ENCODE measurements at places on chromosomes 3 and 15. TPM values are rescaled to one million over a fixed set of nuclear protein-coding genes. Genes with fewer than 3 reads are reported as not detected.
A peak's percentile ranks its signal among the peaks of the same experiment; 100 is the strongest.

DNA sequence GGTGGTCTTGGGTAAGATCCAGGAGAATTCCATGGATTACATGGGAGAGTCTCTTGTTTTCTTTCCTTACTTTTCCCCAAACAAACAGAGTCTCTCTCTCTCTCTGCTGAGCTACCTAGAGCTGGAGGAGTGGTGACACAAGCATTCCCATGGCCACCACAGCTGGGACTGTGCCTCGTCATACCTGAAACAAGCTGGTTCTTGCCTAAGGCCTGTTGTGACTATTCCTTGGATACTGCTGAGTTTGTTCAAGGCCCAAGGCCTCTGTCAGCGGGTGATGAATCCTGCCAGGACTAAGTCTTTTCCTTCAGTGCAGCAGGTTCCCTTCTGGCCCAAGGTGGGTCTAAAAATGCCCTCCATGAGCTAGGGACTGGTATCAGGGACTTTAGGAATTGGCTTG is 378.1 kb upstream of the ZNF385D start:
- H3K4me1 ChIP-seq: no peaks in the 10 kb centered on the region
- H3K27me3 ChIP-seq: no peaks in the 10 kb centered on the region
- H3K4me3 ChIP-seq: no peak overlapping the region
- no peak for DNase-seq
- no peaks in the 10 kb centered on the region for H3K36me3 ChIP-seq
- H3K27ac ChIP-seq: no peak overlapping the region

- no peak overlapping the region for H3K4me3 ChIP-seq
- H3K27me3 ChIP-seq: no peaks in the 10 kb centered on the region
- no peaks in the 10 kb centered on the region for H3K36me3 ChIP-seq
- no peak for DNase-seq
- no peaks in the 10 kb centered on the region for H3K4me1 ChIP-seq
- H3K27ac ChIP-seq: no peak overlapping the region
Measured at GRCh38 chr3:193822492-193823212, 229.6 kb downstream of the OPA1 start.

- H3K27me3 ChIP-seq: no peaks in the 10 kb centered on the region
- no peaks in the 10 kb centered on the region for H3K4me1 ChIP-seq
- H3K4me3 ChIP-seq: no peak overlapping the region
- no peaks in the 10 kb centered on the region for H3K36me3 ChIP-seq
- no peak for DNase-seq
- no peak overlapping the region for H3K27ac ChIP-seq
Measured at GRCh38 chr3:152524198-152525140, 255.7 kb downstream of the MBNL1 start.

- H3K4me3 ChIP-seq: no peak overlapping the region
- no peaks in the 10 kb centered on the region for H3K27me3 ChIP-seq
- no peaks in the 10 kb centered on the region for H3K4me1 ChIP-seq
- no peaks in the 10 kb centered on the region for H3K36me3 ChIP-seq
Measured at GRCh38 chr3:58102390-58102750, 94.1 kb downstream of the FLNB start.

DNA sequence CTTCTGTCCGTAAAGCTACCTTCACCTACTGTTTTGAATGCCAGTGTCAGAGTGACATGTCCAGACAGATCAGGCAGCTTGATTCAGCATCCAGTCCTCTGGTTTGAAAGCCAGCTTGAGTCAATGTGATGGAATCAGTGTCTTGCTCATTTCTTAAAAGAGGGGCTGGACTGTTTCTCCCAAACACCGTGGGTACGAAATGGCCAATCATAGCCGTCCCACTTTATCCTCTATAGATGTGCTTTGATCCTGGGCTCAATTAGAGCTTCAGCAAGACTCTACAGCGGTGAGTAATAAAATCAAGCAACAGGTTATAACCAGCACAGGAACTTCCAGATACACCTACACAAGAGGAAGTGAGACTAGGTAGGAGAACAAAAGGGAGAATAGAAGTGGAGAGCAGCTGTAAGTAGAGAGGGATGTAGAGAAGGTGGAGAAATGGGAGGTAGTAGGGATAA is 17.0 kb upstream of the OR5K1 start:
- no peak overlapping the region for H3K27ac ChIP-seq
- DNase-seq: no peak
- H3K4me1 ChIP-seq: no peaks in the 10 kb centered on the region
- no peaks in the 10 kb centered on the region for H3K36me3 ChIP-seq

- no peak for DNase-seq
- H3K36me3 ChIP-seq: no peaks in the 10 kb centered on the region
- H3K27me3 ChIP-seq: no peaks in the 10 kb centered on the region
Measured at GRCh38 chr3:53142986-53143385, 12.8 kb upstream of the RFT1 start.

DNA sequence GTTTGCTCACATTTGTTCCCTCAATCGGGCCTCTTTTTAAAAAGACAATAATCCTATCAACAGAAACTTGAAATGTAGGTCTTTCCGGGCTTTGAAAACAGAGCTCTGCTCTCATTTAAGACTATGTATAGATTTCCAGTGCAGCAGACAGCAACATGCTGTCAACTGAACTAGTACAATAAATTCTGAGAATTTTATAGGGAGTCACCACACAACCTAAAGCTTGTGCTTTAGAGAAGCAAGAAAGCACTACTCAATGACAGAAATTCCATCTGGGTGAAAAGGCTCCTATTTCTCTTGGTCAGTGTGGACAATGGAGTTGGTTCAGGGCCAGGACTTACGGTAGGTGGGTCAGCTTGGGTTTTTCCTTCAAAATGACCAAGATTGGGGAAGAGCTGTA is 583.5 kb downstream of the ROBO1 start:
- H3K27me3 ChIP-seq: no peaks in the 10 kb centered on the region
- no peak overlapping the region for H3K27ac ChIP-seq
- no peaks in the 10 kb centered on the region for H3K36me3 ChIP-seq
- no peaks in the 10 kb centered on the region for H3K4me1 ChIP-seq

DNA sequence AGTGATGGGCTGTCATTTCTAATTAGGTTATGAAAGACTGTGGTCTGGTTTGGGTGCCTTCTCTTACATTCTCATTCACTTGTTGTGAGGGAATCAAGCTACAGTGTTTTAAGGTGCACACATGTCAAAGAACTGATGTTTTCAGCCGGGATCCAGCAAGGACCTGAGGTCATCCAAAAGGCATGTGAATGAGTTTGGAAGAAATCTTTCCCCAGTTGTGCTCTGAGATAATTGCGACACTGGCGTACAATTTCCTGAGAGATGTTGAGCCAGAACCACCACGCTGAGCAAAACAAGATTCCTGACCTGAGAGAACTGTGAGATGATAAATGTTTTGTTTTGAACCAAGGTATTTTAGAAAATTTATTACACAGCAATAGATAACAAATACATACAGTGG is 295.3 kb upstream of the SLITRK3 start:
- no peak for DNase-seq
- H3K4me3 ChIP-seq: no peak overlapping the region
- no peaks in the 10 kb centered on the region for H3K4me1 ChIP-seq
- H3K27ac ChIP-seq: no peak overlapping the region

- H3K27me3 ChIP-seq: no peaks in the 10 kb centered on the region
- no peak overlapping the region for H3K4me3 ChIP-seq
- DNase-seq: no peak
Measured at GRCh38 chr3:39469945-39470344, 2.5 kb downstream of the MOBP start.

DNA sequence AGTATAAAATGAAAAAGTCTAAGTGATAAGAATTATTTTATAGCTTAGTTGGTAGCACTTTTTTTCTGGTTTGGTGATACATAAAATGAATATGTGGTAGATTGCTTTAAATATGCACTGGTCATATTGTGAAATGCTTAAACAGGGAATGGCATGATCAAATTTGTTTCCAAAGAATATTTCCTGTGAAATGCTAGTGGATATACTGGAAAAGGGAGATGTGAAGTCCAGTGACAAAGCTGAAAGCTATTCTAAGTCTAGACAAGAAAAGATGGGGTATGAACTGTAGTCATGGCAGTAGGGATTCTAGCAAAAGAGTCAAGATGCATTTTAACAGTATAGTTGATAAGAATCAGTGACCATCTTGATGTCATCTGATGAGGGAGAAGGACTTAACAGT is 98.9 kb upstream of the MME start:
- H3K36me3 ChIP-seq: no peaks in the 10 kb centered on the region
- no peaks in the 10 kb centered on the region for H3K27me3 ChIP-seq
- H3K27ac ChIP-seq: peak overlapping the region; percentile 7

- no peaks in the 10 kb centered on the region for H3K27me3 ChIP-seq
- no peak overlapping the region for H3K4me3 ChIP-seq
- no peaks in the 10 kb centered on the region for H3K36me3 ChIP-seq
- no peaks in the 10 kb centered on the region for H3K4me1 ChIP-seq
Measured at GRCh38 chr3:17840651-17841050, 98.2 kb upstream of the TBC1D5 start.

DNA sequence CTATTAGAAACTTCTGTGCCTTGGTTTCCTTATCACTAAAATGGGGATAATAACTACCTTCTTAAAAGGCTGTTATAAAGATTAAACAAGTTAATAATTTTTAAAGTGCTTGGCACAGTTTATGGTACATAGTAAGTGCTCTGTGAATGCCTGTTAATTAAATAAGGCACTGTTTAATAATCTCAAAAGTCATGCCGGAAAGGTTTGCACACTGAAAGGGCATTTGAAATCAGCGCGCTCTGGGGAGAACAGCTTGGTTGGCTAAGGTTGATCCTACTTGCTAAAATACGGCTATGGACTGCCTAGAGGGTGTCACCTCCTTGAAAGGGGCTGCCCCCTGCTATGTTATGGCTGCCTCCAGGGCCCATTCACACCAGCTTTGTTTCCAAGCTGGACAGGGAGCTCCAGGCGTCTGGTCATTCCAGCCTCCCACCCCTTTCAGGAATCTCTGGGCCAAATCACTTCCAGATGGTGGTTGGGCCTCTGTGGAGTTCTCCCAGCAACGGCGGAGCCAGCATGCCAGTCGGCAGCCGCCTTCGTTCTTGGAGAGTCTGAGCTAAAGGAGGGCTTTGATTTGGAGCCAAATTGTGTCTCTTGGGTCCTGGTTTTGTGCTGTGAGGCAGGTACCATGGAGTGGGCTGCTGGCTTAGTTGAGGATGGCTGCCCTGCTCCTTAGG is 5.9 kb downstream of the FLNB start:
- peak overlapping the region; percentile 62 for H3K27ac ChIP-seq
- DNase-seq: no peak
- peaks cover 8% of the 10 kb centered on the region for H3K4me1 ChIP-seq
- H3K27me3 ChIP-seq: no peaks in the 10 kb centered on the region
- no peak overlapping the region for H3K4me3 ChIP-seq
- no peaks in the 10 kb centered on the region for H3K36me3 ChIP-seq

DNA sequence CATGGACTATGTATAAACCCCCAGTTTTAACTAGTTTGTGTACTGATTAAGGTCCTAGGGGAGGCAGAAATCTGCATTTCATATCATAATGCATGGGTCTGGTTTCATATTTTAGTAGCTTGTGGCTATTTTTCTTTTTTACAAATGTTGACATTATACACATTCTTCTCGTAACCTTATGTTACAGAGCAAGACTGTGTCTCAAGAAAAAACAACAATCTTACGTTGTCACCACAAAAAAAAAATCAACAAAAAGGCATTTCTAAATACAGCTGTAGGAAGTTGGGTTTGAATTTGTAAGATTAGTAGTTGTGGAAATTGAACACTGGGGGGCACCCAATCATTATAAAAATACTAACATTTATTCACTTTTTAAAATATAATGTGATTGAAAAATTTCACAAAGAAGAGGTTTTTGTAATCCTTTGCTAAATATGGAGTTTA is 17.9 kb downstream of the SERP1 start:
- H3K4me3 ChIP-seq: no peak overlapping the region
- no peak overlapping the region for H3K27ac ChIP-seq
- no peaks in the 10 kb centered on the region for H3K27me3 ChIP-seq
- H3K4me1 ChIP-seq: no peaks in the 10 kb centered on the region

GRCh38 chr3:67619991-67620390 is 34.4 kb downstream of the SUCLG2 start:
- no peak overlapping the region for H3K27ac ChIP-seq
- DNase-seq: no peak
- no peak overlapping the region for H3K4me3 ChIP-seq
- no peaks in the 10 kb centered on the region for H3K27me3 ChIP-seq
- no peaks in the 10 kb centered on the region for H3K4me1 ChIP-seq
- H3K36me3 ChIP-seq: no peaks in the 10 kb centered on the region

- DNase-seq: no peak
- H3K27me3 ChIP-seq: no peaks in the 10 kb centered on the region
- no peaks in the 10 kb centered on the region for H3K4me1 ChIP-seq
- no peaks in the 10 kb centered on the region for H3K36me3 ChIP-seq
- H3K27ac ChIP-seq: no peak overlapping the region
Measured at GRCh38 chr15:60442763-60443162, 36.2 kb downstream of the ICE2 start.

GRCh38 chr3:114108137-114108536 is 51.6 kb downstream of the QTRT2 start:
- H3K36me3 ChIP-seq: no peaks in the 10 kb centered on the region
- no peak overlapping the region for H3K27ac ChIP-seq
- H3K27me3 ChIP-seq: no peaks in the 10 kb centered on the region
- DNase-seq: no peak
- no peak overlapping the region for H3K4me3 ChIP-seq

GRCh38 chr15:101652786-101653430 is 727 bp upstream of the TM2D3 start:
- H3K27ac ChIP-seq: peak overlapping the region; percentile 98
- peak overlapping the region; percentile 98 for H3K4me3 ChIP-seq
- no peak for DNase-seq
- H3K36me3 ChIP-seq: no peaks in the 10 kb centered on the region
- no peaks in the 10 kb centered on the region for H3K27me3 ChIP-seq

- no peaks in the 10 kb centered on the region for H3K4me1 ChIP-seq
- no peaks in the 10 kb centered on the region for H3K27me3 ChIP-seq
- no peaks in the 10 kb centered on the region for H3K36me3 ChIP-seq
- DNase-seq: no peak
- peak overlapping the region; percentile 77 for H3K27ac ChIP-seq
- H3K4me3 ChIP-seq: no peak overlapping the region
Measured at GRCh38 chr3:113167825-113168801, 43.2 kb upstream of the BOC start.

GRCh38 chr3:188701485-188701969 is 470.2 kb upstream of the TPRG1 start:
- H3K27ac ChIP-seq: no peak overlapping the region
- H3K36me3 ChIP-seq: no peaks in the 10 kb centered on the region
- no peaks in the 10 kb centered on the region for H3K4me1 ChIP-seq
- DNase-seq: no peak

- DNase-seq: no peak
- no peaks in the 10 kb centered on the region for H3K4me1 ChIP-seq
- no peaks in the 10 kb centered on the region for H3K27me3 ChIP-seq
- H3K27ac ChIP-seq: no peak overlapping the region
- no peak overlapping the region for H3K4me3 ChIP-seq
Measured at GRCh38 chr15:47872869-47873432, 155.6 kb downstream of the SEMA6D start.

DNA sequence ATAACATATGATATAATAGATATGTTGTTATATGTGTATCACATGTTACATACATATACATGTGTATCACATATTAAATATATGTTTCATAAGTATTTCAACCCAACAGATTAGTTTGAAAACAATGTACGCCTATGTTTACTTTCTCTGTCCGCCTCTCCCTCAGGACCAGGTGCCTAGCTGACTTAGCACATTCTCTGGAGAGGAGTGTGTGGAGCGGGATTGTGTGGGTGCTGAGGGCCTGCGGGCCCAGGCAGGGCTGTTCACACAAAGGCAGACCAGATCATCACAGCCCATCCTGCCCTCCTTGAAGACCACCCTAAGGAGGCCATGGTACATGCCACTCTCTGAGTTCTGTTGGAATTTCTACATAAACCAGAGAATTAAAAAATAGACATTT is 81.0 kb downstream of the PLXNA1 start:
- H3K4me1 ChIP-seq: no peaks in the 10 kb centered on the region
- no peak for DNase-seq

Gene GCNT3
- total RNA-seq: not detected

Gene GATM
- total RNA-seq: 22.8 TPM

Gene HTR3E
- total RNA-seq: not detected

Gene PATL2
- 2.2 TPM for total RNA-seq

Gene CPN2
- 0.16 TPM for total RNA-seq

Gene HCLS1
- 42.6 TPM for total RNA-seq

Gene AADACL2
- not detected for total RNA-seq

Gene ADAMTS17
- total RNA-seq: 5.9 TPM

Gene CCR2
- 2.2 TPM for total RNA-seq
